Esophagus squamous epithelium (tissue), 5 donors: ENCODE measurements at places on chromosomes 13 and 19.

GRCh38 chr19:36604656-36605100, 435 bp upstream of the ZNF382 start:
- DNase-seq, result no peak

GRCh38 chr13:72255908-72256307, 388.9 kb upstream of the DACH1 start:
- no peak for DNase-seq

DNA sequence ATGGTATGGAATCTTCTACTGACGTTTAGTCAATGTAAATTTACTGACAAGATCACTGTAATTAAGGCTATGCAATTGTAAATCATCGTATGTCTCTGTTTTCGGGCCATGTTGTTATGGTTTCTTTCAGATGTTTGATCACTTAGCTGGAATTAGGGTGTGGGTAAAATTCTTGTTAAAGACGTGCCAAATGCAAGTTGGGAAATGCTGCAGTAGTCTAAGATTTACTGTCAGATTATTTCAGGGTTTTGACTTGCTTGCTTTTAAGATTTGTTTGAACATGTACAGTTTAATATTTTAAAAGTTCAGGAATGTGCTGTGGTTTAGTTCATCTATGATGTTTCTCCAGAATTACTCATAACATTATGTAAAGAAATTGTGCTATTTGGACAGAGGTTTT, 10.8 kb downstream of the NDFIP2 start:
- DNase-seq, result no peak

DNA sequence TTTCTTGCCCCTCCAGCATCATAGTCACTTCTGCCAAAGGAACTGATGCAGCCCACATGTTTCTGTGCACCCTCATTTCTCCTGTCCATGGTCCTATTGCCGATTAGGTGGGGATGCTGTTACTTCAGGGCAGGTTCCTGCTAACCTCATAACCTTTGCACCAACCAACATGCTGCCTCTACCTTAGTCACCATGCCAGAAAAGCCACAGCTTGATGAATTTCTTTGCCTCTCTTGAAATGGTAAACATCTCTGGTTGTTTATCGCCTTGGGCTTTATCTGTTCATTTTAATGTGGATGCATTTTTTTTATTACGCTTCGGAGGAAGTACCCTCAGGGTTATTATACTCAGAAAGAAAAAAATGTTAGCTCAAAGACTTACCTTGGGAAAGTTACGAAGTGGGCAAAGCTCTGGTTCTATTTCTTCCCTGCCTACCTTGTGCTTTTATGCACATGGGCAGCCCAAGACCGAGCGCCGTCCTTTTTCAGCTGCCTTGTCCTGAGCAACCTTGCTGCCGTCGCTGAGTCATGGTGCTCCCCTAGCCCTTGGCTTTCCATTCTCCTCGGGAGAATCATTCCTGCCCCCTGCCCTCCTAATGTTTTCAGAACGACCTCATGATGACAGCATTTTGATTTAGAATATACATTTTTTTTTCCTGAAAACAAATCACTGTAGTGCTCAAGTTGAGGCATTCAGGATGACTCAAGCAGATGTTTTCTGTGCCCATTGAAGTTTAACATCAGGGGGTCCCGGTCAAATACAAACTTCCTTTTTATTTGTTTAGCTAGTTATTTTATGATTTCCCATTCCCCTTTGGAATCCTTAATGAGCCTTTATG, 280.0 kb downstream of the SHISA2 start:
- no peak for DNase-seq

- no peak for DNase-seq
Measured at GRCh38 chr19:55391191-55391670, 5.5 kb downstream of the RPL28 start.

GRCh38 chr19:14072535-14073260, at the start of gene MISP3:
Gene MISP3 (plus strand): TSS chr19:14072786. CDS start chr19:14073310, 524 bp downstream.
- no peak for DNase-seq

DNA sequence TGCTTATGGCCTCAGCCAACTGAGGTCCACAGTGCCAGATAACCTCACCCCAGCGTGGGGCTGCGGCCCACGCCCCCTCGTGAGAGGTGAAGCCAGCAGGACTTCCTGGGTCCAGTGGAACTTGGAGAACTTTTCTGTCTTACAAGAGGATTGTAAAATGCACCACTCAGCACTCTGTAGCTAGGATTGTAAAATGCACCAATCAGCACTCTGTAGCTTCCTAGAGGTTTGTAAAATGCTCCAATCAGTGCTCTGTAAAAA, 109.1 kb downstream of the AKAP11 start:
- DNase-seq, result no peak

DNA sequence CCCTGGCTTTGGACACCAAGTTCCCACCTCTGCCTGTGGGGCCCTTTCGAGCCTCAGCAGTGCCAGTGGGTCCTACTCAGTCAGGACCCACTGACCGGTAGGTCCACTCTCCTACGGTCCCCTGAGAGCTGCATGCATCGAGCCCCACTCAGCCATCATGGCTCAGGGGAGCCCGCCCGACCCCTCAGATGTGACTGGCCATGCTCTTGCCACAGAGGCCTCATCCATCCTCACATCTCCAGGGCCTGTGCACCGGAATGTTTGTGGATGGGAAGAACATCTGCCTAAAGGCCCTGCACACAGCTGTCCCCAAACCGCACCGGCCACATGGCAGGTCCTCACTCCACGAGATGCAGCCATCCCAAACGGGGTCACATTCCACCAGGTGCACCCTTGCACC, 52.6 kb upstream of the C13orf46 start:
- DNase-seq, result no peak

DNA sequence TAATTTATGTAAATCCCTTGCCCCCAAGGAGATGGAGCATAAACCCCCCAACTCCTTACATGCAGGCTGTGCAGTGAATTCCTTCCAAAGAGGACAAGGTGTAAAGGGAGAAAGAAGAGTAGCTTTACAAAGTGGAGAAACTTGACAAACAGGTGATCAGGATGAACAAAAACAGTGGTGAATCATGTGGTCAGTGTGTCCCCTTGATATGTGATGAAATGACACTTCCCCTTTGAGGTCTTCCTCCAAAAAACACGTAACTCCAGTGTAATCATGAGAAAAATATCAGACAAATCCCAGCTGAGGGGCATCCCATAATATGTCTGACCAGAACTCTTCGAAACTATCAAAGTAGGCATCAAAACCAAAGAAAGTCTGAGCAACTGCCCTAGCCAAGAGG, 29.5 kb upstream of the AKT2 start:
- DNase-seq, result no peak

DNA sequence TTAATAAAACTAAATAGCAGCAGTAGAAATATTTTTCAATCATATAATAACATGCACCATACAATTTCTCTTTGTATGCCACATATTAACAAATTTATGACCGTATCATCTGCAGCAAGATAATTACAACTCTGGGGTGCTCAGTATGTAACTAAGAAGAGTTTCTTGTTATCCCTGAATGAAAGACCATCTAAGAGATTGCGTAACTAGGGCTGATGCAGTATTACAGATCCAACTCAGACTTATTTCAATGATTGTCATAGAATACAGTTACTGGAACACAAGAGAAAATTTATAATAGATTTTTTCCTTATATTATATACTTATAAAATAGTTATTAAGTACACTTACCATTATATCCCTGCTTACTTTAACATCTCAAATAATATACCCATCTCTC, 305.1 kb downstream of the SLITRK1 start:
- no peak for DNase-seq

- no peak for DNase-seq
Measured at GRCh38 chr13:61685682-61686012, 270.0 kb upstream of the PCDH20 start.

DNA sequence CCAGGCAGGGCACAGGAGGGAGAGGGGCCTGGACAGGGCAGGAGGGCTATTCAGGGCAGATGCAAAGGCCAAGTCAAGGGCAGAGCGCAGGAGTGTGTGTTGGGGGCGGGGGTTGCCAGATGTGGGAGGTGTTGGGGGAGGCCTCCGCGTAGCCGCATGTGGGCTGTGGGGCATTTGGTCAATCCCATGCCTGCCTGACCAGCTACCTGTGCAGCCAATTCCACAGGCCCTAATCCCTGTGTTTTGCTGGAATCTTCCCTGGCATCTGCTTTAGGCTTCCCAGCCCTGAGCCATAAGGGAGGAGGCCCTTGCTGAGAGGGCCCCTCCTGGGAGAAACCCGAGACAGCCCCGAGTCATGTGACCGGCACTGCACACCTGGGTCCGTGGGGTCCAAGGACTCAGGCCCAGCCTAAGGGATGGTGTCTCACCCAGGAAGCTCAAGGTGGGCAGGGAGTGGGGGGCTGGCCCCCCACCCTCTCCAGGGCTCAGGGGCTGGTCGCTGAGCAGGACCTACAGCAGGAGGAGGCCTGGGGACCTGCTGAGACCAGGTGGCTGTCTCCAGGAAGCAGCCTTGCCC, 20.3 kb downstream of the RFX1 start:
- DNase-seq, result no peak

DNA sequence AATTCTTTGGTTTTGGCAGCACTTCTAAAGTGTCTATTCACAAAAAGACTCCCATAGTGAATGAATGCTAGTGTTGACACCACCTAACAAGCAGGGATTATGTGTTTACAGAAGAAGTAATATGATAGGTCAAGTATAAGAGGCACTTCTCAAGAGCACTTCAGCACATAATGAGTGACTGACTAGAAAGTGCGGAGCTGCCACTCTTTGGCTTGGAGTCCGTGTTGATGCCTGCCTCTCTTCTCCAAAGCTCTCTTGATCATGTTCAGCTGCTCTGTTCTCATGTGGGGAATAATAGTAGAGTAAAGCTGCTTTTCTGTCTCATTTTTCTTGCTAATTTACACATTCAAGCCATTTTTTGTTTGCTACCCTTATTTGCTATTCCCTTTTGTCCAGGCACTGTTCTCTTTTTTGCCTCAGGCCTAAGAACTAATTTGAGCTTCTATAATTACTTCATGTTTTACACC, 22.7 kb upstream of the MAB21L1 start:
- DNase-seq, result no peak

GRCh38 chr19:48635263-48635965, 1.8 kb downstream of the DBP start:
- no peak for DNase-seq

GRCh38 chr13:90696254-90696653, 651.2 kb upstream of the MIR17HG start:
- DNase-seq, result no peak

GRCh38 chr19:14164724-14165493, 28.5 kb upstream of the ASF1B start:
- no peak for DNase-seq

- DNase-seq, result no peak
Measured at GRCh38 chr19:9969688-9969975, 33.3 kb upstream of the OLFM2 start.

DNA sequence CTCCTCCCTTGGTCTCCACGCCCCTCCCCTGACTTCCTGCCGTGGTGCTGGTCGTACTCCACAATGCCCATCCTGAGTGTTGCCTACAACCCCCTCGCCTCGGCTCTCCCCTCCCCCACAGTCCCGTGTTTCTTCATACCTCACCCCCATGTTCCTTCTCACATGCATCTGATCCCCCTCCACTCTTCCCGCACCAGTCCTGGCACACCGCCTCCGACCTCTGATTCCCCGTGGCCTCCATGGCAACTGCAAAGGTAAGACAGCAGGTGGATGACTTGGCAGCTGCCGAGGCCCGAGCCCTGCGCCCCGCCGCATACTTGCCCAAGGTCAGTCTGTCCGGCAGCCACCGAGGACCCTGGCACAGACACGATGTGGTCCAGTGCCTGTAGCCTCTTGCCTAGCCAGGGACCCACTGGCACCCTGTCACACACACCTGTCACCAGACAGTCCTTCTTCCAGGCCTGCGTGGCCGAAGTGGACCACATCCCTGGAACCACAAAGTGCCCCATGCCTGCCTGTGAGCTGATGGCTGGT, 16.1 kb upstream of the SDHAF1 start:
- DNase-seq, result no peak

DNA sequence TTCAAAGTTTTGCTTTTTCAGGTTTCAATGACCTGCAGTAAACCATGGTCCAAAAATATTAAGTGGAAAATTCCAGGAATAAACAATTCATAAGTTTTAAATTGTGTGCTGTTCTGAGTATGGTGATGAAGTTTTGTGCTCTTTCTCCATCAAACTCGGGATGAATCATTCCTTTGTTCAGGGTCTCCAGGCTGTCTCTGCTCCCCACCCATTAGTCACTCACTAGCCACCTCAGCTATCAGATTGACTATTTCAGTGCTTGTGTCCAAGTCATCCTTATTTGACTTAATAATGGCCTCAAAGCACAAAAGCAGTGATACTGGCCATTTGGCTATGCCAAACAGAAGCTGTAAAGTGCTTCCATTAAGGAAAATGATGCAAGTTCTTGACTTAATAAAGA, 1140.4 kb downstream of the EFNB2 start:
- no peak for DNase-seq

DNA sequence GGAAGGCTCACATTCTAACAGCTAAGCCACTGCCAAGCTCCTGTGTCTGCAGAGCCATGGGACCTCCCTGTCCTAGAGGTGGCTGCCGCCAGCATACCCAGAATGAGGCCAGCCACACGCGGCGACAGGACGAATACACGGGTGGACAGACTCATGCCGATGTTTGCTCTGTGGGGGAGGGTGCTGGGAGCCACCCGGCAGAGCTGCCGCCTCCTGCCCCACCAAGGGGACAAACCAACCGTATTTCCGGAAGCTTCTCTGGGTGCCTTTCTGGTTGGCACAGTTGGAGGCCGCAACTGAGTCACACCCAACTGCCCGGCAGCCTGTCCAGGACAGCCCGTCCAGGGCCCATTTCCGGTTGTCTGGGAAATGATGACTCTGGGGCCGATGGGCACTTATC, 20.3 kb downstream of the C13orf46 start:
- DNase-seq, result no peak

DNA sequence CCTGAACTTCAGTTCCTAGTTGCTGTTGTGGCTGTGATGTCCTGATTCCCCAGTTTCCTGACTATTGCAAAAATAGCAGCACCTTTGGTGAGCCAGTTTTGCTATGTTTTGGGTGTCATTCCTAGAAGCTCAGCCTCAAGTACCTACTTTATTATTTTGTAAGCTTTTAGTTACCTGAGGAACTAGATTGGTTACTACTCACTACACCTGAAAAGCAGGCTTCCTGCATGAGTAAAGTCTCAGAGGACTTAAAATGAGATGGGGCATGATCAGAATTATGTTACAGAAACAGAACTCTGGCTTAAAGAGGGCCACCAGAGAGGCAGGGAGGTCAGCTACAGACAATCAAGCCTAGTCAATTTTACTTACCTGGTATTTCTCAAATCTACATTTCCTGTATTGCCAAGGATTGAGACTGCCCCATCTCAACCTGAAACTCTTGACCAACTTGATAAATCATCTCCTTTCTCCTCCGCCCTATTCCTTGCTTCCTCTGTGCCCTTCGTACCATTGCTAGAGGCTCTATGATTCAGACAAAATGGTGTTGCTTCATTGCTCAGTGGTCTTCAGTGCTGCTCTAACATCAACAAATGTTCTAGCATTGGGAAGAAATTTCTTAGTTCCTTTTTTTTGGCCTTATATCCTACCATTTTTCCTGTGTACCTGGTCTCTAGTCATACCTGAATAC, 58.9 kb downstream of the RAP2A start:
- no peak for DNase-seq
